NCI-H2171 treated with DMSO at 0.1 percent for 48 hours (cell line): ENCODE measurements at places on chromosomes 16 and 17.

- no peak for DNase-seq
Measured at GRCh38 chr17:80596760-80597608, 52.3 kb downstream of the RPTOR start.

GRCh38 chr17:81031566-81032550, 3.1 kb upstream of the BAIAP2 start:
- DNase-seq: peak; percentile 73

GRCh38 chr17:8384801-8385378, 1.9 kb upstream of the RPL26 start:
- DNase-seq: no peak

DNA sequence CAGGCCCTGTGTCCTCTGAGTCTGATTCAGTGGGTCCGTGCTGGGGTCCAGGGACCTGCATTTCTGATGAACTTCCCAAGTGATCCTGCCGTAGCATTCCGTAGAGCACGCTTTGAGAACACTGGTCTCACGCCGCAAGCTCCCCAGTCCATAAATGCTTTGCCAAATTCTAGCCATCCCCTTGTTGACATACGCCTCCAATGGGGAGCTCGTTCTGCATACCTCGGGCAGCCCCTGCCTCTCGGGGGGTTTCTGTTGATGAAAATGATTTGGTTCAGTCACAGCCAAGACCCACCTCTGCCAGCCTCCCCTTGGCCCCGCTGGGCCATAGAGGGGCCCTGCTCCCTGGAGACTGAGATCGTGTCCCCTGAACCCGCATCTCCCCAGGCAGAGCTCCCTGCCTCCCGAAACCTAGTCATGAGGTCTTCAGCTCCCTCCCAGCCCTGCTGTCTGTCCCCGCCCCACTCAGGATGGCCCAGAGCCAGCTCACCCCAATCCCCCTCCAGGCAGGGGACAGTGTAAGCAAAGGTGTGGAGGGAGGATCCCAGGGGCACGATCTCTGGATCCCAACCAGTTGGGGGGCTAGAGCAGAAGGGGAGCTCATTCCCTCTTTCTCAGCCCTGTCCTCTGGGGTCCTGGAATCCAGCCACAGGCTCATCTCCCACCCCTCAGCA, 16.2 kb upstream of the SPNS2 start:
- DNase-seq: no peak

DNA sequence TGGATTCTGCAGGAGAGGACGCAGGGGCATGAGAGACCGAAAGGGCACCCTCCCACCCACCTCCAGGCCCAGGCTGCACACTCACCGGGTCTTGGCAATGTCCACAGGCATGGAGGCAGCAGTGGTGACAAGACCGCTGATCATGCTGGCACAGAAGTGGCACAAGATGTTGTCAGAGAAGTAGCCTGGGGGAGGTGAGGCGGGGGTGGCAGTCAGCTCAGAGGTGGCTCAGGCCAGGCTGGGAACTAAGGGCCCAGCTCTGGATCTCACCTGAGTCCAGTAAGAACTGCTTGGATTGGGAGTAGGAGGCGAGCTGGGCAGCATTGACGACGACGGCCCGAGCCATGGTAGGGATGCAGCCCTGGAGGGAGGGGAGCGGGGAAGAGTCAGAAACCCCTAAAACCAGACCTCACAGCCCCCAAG, 1.8 kb downstream of the SLC25A11 start:
- DNase-seq: no peak

- peak; percentile 52 for DNase-seq
Measured at GRCh38 chr17:41520821-41521521, 2.3 kb upstream of the KRT15 start.

DNA sequence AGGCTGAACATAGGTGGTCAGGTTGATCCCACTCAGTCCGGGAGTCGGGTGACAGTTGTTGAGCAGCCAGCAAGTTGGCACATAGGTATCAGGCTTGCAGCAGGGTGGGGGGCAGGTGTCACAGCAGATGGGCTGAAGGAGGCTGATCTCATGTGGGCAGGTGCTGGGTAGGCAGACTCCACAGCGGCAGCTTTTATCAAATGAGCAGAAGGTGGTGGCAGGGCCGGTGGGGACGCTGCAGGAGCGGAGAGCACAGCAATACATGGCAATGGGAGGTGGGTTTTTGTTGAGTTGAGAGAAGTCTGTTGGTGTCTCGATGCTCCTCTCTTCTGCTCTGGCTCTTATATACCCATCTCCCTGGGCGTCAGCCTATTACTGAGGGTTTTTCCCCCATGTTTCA, at the start of gene KRTAP3-1:
Gene KRTAP3-1, minus strand, starts transcription at position 318 of the 400 bp plus-strand sequence. Its CDS starts 54 bp downstream, at position 264.
- peak; percentile 72 for DNase-seq

- no peak for DNase-seq
Measured at GRCh38 chr17:70776441-70776840, 607.1 kb downstream of the KCNJ2 start.

GRCh38 chr16:11681976-11682654, 13.9 kb downstream of the SNN start:
- DNase-seq: peak; percentile 80

- no peak for DNase-seq
Measured at GRCh38 chr16:85304337-85304736, 192.1 kb upstream of the CIBAR2 start.

DNA sequence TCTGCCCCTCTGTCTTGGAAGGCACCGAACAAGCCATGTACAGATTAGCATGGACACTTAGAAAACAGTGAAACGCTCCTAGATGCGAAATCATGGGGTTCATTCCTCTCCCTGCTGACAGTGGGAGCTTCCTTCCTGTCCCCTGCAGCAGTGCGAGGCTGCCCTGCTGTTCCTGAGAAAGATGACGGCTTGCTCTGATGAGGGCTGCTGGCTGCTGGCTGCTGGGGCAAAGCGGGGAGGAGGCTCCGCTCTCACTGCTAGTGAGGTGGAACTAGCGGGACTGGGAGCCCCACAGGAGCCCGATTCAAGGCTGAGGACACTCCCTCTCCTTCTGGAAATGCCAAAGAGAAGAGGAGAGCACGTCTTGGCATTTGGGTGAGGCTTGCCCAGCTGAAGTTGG, 25.9 kb upstream of the CACNG4 start:
- DNase-seq: no peak

DNA sequence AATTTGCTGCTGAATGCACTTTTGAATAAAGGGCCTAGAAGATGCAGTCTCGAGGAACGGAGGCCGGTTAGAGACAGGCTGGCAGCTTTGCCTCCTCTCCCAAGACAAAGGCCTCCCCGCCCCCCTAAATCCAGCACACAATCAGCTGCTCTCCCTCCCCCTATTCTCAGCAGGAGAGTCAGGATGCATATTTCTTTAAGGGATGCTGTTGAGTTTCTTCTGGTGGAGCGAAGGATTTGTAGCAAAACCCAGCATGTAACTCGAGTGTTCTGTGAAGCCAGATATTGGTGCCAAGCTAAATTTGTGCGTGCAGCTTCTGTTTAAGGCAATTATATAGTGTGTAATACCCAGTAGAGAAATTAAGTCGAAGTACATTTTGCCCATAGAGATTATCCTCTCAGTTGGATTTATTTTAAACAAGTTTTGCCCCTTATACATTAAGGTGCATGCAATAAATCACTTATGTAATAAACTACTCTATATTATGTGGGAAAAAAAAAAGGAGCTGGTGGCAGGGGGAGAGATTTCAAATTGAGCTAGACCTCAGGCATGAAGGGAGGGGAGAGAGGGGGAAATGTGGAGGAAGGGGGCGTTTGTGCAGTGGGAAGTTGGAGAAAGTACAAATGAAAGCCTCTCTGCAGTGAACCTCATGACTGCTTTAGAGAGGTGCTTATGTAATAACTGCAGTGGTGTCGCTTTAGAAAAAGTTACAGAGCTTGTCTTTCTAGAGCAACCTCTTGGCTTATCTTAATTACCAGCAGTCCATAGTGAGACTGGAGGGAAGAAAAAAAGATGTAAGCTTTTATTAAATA, 599.2 kb downstream of the MAF start:
- no peak for DNase-seq

GRCh38 chr17:28141773-28142172, 99.3 kb downstream of the NLK start:
- DNase-seq: no peak

GRCh38 chr17:44906010-44906646, 6.9 kb upstream of the EFTUD2 start:
- DNase-seq: no peak

GRCh38 chr16:28274676-28275075, 17.6 kb upstream of the SBK1 start:
- no peak for DNase-seq

DNA sequence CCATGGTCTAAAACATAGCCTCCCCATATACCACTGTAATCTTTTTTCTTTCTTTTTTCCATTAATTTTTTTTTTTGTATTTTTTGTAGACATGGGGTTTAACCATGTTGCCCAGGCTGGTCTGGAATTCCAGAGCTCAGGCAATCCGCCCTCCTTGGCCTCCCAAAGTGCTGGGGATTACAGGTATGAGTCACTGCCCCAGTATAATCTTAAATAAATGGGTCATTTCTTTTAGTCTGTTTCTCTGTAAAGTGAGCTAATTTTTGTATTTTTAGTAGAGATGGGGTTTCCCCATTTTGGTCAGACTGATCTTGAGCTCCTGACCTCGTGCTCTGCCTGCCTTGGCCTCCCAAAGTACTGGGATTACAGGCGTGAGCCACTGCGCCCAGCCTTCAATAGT, 5.7 kb upstream of the NME1 start:
- no peak for DNase-seq

DNA sequence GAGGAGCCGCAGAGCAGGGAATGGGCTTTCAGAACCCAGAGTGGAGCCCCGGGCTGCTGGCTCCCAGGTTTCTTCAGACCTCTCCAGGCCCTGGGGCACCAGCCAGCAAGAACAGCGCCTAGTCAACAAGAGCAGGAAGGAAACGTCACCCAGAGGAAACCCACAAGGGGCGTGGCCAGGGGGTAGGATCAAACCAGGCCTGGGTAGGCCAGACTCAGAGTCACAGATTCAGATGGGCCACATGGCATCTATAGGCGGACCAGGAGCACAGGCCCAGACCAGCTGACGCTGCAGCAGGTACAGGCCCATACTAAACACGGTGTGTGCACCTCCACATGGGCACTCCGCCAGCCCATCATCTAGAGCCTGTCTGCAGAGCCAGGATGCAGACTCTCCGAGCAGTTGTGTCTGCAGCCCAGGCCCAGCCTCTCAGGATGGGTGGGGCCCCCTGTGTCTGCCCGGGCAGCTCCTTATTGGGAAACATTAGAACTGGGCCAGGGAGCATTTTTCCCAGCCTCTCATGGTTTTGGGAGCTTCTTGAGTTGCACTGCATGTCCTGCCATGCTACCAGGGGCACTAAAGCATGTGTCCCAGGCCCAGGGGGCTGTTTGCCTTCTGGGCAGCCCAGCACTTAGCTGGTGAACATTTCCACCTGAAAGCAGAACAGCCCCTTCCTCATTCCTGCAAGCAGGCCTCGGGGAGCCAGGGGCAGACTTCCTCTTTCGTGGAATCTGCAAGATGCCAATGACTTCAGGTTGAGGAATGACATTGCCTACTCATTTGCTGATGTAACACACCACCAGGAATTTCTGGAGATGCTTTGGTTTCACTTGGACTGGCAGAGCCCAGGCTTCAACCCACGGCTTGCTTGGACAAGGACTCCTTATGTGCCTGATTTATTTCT, at the start of gene NLRP1:
Gene NLRP1, minus strand, starts transcription at position 127 of the 904 bp plus-strand sequence. CDS start 552 bp downstream, outside the sequence.
- peak; percentile 55 for DNase-seq

GRCh38 chr16:1746693-1747195, 24.6 kb downstream of the NME3 start:
- DNase-seq: no peak

GRCh38 chr16:8878523-8878911, 3.6 kb upstream of the LITAFD start:
- DNase-seq: no peak

GRCh38 chr16:71649704-71650103, 23.7 kb downstream of the MARVELD3 start:
- peak; percentile 25 for DNase-seq

DNA sequence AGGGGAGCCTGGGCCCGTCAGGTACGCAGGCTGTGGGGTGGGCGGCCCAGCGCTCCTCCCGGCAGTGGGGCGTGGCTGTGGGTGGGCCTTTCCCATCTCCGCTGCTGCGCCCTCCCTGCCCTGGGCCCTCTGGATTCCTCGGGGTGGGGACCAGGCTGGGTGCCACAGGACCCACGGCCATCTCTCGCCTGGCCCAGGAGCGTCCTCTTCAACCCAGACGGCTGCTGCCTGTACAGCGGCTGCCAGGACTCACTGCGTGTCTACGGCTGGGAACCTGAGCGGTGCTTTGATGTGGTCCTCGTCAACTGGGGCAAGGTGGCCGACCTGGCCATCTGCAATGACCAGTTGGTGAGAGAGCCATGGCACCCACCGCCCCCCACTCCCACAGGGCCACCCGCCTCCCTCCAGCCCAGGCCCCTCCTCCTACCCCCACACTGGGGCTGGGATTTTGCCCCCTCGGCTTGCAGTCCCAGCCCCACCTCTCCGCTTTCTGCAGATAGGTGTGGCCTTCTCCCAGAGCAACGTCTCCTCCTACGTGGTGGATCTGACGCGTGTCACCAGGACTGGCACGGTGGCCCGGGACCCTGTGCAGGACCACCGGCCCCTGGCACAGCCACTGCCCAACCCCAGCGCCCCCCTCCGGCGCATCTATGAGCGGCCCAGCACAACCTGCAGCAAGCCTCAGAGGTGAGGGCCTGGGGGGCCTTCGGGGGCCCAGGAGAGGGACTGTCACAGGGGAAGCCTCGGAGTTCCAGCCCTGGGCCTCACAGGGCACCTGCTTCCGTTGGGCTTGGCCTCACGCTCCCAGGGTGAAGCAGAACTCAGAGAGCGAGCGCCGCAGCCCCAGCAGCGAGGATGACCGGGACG, 17.2 kb downstream of the KATNB1 start:
- DNase-seq: no peak

DNA sequence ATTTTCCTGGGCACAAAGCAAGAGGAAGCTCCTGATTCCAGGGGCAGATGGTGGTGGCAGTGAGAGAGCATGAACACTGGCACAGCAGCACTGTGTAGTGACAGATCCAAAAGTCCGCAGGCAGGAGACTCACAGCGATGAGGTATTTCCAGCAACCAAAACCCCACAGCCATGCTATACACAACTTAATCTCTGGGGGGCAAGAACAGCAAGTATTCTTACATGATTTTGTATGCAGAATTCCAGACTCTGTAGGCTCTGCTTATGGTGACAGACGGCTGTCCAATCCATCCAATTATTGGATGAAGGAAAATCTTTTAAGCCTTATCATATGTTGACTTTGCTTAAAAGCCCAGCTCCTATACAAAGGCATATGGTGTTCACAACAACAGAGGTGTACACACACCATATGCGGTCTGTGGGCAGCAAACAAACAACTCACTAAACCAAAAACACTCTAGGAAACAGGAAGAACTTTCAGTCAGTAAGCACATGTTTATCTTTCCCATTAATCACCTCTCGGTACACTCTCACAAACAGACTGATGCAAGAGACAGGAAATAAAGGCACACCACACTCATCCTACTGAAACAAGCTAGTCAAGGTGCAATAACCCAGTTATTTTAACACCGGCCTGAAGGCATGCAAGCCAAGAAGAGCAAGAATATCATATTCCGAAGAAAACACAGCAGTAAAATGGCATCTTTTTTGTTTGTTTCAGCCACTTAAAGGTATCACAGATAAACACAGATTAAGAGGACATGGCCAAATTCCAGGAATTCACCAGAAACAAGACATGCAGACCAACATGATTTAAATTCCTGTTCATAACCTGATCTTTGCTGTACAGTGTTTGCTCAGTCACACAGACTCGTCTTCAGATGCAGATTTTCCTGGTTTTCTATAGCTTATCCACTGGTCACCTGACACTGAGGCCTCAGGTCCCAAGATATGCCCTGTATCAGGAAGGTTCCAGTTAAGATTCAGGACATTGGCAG, 47.8 kb downstream of the ERN1 start:
- peak; percentile 92 for DNase-seq

GRCh38 chr16:19437280-19437679, 19.6 kb downstream of the TMC5 start:
- DNase-seq: no peak
